M059J (cell line): ENCODE measurements at places on chromosomes 1 and 21.

DNA sequence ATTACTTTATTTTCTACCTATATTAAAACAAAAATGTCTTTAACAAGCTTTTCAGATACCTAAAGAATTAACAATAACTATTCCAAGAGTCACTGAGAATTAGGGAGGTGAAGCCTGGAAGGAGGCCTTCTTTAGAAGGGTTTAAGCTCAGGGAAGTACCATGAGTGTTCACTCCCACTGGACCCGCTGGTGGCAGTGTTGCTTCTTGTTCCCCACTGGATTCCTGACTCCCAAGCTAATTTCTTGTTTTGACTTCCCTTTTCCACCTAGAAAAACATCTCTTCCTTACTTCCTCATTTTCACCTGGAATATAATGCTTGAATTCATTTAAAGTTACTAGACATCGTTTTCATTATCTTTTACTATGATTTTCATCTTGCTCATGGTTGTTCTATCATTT lies 264.2 kb downstream of the HMCN1 start:
- DNase-seq, result peak; percentile 23

DNA sequence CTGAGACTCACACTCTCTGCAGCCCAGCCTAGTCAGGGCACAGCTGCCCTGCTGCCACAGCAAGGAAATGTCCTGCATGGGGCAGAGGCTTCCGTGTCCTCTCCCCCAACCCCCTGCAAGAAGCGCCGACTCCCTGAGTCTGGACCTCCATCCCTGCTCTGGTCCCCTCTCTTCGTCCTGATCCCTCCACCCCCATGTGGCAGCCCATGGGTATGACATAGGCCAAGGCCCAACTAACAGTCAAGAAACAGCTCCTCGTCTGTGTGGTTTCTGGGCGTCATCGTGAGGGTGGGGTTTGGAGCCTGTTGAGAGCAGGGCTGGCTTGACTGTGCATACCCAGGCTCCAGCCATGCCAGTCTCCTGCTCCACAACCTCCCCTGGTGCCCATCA lies 19.5 kb downstream of the FAAH start:
- DNase-seq, result peak; percentile 20

DNA sequence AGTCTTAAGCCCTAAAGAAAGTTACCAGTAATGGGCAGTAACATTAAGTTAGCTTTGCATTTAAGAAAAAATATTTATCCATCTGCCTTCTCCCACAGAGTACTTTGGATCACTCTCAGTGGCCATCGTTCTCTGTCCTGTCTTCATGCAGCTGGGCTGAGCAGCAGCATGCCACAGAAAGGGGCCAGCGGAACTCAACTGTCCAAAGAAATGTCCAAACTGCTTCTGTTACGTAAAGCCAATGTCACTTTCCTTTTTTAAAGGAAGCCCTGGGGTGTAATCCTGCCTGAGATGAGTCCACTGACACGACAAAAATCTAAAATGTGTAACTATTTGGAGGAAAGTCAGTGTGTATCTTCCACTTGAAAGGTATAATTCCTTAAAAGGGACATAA lies 291.6 kb downstream of the SMYD3 start:
- no peak for DNase-seq

DNA sequence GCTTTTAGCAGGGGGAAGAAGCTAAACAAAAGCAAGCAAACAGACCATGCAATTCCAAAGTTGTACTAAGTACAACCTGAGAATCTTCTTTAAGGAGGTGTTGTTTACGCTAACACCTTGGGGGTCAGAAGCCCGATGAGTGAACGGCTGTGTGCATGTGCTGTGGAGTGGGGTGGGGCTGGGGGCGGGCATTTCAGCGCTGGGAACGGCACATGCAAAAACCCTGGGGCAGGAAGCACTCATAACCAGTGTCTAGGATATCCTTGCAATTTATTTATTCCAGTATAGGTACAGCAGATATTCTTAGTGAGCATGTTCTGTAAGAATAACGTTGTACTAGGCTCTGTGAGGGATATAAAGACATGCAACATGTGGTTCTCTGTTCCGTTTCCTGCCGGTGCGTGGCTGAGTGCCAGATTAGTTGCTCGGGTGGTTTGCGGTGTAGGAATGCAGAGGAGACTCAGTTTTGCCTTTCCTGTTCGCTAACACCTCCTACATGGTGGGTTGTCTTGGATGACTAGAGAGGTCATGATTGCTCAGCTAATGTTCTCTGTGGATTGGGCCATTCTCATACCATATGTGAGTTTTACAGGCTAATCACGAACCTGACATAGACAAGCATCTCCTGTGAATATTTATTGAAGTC lies 3.7 kb downstream of the FASLG start:
- peak; percentile 82 for DNase-seq

DNA sequence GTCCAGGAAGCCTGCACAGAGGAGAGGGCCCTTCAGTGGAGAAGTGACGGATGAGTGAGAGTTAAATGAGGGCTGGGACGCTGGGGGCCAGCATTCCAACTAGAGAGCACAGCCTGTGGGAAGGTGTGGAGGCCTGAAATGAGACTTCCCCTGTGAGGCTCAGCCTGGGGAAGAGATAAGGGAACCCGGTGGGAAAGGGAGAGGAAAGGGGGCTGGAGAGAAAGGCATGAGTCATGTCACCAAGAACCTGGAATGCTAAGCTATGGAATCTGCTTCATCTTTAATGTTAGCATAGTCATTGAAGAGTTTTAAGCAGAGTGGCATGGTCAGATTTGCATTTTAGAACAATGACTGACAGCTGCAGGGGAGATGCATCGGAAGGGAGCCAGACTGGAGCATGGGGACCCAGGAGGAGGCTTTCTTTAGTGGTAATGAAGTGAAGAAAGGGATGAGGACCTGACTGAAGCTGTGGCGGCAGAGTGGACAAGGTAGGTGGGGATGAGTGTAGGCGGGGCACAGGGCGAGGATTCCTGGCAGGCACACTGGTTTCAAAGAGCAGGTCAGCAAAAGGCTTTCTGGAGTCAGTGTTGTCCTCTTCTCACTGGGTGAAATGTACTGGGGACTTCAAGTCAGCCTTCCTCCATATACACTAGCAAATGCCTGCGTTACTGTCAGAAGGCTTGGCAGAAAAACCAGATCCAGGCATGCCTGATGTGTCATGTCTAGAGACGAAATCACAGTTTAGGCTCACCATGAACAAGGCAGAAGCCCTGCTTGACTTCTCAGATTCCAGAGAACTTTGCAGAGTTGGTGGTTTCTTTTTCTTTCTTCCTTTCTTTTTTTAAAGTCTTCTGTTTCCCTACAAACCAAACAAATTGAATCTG lies 8.0 kb downstream of the RGL1 start:
- peak; percentile 77 for DNase-seq

DNA sequence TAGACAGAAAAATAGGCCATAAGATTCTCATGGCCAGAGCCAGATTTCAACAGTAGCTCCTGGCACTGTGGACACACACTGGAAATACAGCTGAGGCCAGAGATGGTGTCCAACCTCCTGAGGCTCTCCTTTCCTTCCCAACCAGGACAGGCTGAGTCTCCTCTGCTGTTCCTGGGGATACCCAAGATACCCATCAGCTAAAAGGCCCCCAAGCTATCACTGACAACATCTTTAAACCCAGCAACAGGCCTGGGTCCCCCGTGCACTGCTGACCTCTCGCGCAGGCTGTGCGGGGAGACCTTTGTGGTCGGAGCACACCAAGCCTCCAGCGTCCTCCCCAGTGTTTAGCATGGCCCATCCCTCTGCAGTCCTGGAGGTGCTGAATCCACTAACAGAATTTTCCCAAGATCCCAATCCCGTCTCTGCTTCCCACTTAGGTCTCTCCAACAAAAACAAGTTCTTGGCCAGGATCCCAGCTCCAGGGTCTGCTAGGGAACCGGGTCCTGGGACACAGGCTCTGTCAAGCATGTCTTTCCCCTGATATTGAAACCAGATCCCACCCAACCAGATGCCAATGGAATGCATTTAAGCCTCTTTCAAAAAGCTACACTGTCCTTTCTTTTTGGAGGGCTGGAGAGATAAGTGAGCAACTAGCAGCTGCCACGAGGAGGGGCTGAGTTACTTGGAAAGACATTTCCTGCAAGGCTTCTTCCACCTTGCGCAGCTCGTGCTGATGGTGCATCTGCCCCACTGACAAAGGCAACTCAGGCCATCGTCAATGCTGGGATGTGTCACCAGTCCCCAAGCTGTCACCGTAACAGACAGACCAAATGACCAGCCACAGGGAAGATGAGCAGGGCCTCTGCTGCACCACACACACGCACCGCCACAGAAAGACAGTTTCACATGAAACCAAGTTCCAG lies 73.2 kb downstream of the BCAR3 start:
- DNase-seq, result no peak

DNA sequence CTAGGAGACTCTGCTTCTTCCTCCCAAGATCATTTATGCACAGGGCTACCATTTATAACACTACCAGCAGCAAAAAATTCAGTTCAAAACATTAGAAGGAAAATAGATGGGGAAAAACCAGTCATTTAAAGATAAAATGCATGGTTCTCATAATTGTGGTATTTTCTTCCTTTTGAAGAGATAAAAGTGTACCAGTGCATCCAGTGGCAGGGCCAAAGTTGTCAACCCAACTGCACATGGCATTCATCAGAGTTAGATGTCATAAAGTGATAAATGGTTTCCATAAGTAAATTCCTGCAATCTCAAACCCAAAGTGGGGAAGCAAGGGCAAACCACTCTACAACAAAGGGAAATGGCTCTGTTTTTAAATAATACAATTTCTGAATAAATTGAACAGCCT lies 119.1 kb upstream of the DMRTA2 start:
- DNase-seq, result no peak

DNA sequence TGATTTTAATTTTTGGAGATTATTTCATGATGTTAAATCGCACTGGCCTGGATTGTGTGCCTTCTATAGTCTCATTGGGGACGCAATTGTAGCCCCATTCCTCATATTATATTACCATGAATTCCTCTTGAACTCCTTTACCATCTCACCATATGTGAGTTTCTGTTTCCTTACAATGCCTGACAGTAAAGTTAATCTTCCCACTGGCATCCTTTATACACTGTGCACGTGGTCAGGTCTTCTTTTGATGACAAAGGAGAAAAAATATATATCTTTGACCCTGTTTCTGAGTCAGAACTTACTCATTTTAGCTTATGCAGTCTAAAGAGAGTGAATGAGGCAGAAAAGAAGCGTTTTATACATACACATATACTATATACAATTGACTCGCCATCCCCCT lies 774 bp upstream of the ABL2 start:
- peak; percentile 40 for DNase-seq

- no peak for DNase-seq
Measured at GRCh38 chr1:174884566-174884965, 115.2 kb upstream of the CACYBP start.

DNA sequence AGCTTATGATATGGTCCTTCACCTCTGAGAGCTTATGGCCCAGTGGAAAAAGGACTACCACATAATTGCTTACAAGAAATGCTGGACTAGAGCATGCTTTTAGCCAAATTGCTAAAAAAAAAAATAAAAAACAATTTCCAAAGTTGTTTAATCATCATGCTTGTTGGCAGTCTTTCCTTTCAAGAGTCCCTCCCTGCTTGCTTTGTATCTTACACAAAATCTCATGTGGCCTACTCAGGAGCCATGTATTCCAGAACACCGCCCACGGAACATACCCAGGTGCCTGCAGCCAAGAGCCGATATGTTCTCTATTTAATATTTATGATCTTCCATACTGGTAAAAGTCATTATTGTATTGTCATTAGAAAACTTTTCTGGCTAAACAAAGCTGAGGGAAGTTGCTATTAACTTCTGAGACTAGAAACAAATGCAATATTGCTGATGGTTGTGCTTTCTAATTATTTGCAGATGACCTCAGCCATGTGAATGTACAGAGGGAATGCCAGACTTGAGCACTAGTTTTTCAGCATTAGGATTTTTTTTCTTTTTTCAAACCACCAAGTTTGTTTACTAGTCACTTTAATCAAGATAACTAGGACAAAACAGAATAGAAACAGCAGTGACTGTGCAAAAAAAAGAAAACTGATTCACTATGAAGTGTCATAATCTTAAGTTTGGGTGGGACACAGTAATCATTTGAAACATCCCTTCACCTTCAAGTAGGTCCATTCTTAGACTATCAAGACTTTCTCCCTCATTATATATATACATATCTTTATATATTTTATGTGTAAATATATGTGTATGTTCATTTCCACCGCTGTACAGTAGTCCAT lies 129.3 kb upstream of the GORAB start:
- DNase-seq, result peak; percentile 6

DNA sequence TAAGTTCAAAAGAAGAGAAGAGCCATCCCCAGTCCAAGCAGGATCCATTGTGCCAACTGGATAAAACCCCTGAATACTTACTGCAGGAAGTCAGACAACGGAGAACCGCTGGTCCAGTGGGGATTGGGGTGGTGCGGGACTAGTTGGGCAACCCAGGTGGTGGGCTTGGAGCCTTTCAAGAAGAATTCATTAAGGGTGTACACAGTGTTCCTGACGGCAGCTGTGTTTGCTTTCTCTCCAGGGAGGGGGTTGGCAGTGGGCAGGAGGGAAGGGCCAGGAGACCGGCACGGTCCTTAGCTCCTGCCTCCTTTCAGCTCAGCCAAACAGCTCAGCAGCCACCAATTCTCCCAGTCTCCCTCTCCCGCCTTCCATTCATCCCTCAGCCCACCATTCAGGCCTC lies 7.1 kb upstream of the CDK18 start:
- no peak for DNase-seq
